DMS79 treated with DMSO at 0.1 percent for 48 hours (cell line): ENCODE measurements at places on chromosomes 1 and 21.

- peak; percentile 87 for DNase-seq
Measured at GRCh38 chr1:205449750-205450443, 5.9 kb downstream of the BLACAT1 start.

- no peak for DNase-seq
Measured at GRCh38 chr1:55321942-55322341, 106.8 kb upstream of the USP24 start.

DNA sequence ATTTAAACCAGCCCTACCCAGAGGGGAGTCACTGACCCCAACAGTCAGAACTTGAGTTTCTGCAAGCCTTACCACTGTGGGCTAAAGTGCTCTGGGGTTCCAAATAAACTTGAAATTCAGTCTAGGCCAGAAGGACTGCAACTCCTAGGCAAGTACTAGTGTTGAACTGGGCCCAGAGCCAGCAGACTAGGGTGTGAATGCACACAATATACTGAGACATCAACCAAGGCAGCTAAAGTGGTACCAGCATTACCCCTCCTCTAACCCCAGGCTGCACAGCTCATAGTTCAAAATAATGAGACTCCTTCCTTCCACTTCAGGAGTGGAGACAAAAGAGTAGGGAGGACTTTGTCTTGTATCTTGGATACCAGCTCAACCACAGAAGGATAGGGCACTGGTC lies 18.9 kb upstream of the IL20 start:
- peak; percentile 52 for DNase-seq

GRCh38 chr1:227884370-227885134 lies 63.2 kb downstream of the WNT9A start:
- no peak for DNase-seq
